ENCODE measurements at places on chromosomes 1 and 21. TPM values are rescaled to one million over a fixed set of nuclear protein-coding genes. Genes with fewer than 3 reads are reported as not detected.

Gene LCE1D
- total RNA-seq, result not detected

Gene CAPN9
- 14.2 TPM for total RNA-seq

Gene FAM177B
- total RNA-seq, result 0.64 TPM

Gene RCSD1
- total RNA-seq, result 10.7 TPM

Gene SRSF11
- total RNA-seq, result 97.6 TPM

All from upper lobe of left lung (tissue), 6 donors.